Kidney (tissue), 22 donors: ENCODE measurements at places on chromosomes 6 and 20.

- DNase-seq: no peak
These were observed 177.3 kb downstream of the LRFN2 start for GRCh38 chr6:40409716-40410397.

GRCh38 chr6:40799296-40800140 is 212.4 kb upstream of the LRFN2 start:
- no peak for DNase-seq

- no peak for DNase-seq
These were observed at the start of gene VSTM2L for GRCh38 chr20:37902504-37903313. Gene VSTM2L, plus strand, starts transcription at chr20:37903127. Its CDS starts 224 bp downstream, at chr20:37903351.

- no peak for DNase-seq
These were observed 10.4 kb upstream of the CALHM5 start for GRCh38 chr6:116500969-116501433.

GRCh38 chr6:6784514-6785162 is 196.1 kb downstream of the LY86 start:
- DNase-seq: no peak

DNA sequence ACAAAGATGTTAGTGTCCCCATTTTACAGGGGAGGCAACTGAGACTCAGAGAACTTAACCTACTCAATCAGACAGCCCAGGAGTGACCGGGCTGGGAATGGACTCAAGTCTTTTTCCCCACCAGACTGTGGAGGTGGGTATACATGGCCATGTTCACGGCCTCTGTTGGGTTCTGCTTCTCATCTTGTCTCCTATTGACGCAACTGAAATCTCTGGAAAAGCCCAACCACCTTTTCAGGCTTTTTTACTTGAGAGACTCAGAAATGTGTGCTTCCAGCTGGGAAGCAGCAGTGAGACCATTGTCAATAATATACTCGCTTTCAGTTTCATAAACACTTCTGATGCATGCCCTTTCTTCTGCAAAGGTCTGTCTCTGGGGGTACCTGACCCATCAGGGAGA is 70.7 kb downstream of the SOBP start:
- DNase-seq: peak; percentile 14

DNA sequence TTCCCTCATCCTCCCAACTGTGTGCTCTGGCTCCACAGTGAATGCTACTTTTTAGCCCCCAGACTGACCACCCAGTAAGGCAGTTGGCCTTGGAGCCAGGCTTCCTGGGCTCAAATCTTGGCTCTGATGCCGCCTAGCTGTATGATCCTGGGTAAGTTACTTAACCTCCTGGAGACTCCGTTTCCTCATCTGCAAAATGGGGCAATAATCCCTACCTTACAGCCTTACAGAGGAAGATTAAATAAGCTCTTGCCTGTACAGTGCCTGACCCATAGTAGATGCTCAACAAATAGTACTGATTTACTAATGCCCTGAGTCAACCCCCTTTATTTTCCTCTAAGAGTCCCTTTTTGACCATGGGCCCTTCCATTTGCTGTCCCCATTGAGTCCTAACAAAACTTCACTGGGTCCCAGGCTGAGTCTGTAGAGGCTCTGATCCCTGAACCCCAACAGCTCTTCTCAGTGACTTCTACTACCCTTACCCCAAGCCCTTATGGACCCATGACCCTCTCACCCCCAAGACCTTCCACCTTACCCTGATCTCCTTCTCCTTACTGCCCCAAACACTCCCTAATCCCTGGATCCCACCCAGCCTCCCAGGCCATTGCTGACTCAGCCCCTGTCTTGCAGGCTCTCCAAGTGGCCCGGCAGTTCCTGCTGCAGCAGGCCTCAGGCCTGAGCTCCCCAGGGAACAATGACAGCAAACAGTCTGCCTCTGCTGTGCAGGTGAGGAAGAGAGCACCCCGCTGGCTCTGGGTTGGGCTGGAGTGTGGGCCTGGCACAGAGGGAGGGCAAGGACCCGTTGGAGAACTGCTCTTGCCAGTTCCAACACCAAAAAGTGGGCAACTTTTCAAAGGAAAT is 31.4 kb downstream of the FOXP4 start:
- no peak for DNase-seq

DNA sequence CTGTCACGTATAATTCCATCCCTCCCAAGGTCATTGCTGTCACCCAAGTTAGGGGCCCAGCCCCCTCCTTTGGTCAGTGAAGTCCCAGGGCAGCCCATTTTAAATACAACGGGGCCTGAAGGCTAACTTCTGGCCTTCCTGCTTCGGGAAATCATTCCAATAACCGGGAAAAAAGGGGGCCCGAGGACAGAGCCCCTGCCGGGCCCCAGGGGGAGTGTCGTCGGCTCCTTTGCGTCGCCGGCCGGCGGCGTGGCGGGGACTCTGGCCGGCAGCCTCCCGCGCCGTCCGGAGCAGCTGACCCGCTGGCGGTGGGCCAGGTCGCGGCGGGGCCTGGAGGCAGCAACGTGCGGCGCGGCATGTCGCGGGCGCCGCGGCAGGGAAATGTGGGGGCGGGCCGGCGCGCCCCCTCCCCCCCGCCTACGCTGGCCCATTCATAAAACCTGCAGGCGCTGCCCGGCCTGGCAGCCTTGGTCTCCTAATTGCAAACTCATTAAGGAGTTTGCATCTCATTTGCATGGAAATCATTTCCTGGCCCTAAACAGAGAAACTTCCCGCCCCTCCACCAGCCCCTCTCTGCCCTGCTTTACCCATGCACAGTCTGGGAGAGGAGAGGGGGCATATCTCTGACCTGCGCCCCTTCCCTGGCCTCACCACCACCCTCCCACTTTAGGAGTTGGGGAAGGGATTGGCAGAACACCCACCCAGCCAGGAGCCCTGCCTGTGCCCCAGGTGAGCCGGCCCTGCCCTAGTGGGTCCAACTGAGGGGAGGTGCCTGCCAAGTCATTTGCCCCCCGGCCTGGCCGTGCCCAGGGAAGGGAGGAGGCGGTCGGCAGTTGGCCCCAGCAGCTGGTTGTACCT is 50.7 kb downstream of the MRPL14 start:
- peak; percentile 84 for DNase-seq

DNA sequence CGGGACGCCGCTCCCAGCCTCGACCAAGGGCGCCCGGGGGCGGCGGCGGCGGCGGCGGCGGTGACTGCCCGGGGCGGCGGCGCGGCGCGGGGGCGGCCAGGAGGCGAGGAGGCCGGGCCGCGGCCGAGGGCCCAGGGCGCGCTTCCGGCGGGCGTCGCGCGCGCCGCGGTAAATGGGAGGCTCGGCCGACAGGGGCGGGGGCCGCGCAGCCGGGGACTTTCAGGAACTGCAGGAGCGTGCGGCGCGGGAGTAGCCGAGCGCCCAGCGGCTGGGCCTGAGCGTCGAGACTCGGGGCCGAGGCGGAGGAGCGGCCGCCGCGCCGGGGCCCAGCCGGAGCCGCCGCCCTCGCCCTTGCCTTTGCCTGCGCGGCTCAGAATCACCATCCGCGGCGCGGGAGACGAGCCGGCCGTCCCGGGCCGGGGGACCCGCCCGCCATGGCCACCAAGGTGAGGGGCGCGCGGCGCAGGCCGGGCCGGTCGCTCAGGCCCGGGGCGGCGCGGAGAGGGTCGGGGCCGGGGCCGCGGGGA is at the start of gene SNX9:
TSS of gene SNX9 (plus strand) at position 246 of the 527 bp plus-strand sequence. CDS start at position 435, 189 bp downstream.
- DNase-seq: peak; percentile 80

DNA sequence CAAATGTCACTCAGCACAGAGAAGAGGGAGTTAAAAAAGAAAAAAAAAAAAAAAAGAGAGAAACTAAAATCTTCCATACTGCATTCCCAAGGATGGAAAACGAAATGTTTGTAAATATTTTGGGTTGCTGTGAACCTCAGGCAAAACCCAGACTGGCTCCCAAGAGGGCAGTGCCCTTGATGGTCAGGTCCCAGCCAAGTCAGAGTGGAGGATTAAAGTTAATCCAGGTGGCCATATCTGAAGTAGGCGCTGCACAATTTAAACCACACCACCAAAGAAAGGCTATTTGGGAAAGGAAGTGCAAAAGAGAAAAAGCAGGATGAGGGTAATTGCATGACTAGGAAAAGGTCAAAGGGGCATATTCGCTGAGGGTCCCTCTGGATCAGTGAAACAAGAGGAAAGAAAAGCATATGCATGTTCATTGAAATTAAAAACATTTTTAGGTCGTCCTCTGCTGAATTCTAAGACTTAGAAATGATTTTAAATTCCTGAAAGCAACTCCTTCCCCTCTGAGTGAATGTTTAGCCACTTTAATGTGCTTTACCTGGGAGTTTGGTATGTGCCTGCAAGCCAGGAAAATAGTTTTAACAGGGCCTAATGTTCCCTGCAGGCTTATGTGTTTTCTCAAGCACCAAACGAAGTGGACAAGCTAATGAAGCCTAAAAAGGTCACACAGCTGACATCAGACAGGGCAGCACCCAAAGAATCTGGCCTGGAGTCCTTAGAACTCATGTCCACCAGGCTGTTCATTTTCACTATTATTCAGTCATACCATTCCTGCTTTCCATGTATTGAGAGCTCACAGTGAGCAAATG is 159.1 kb downstream of the HACE1 start:
- peak; percentile 76 for DNase-seq

DNA sequence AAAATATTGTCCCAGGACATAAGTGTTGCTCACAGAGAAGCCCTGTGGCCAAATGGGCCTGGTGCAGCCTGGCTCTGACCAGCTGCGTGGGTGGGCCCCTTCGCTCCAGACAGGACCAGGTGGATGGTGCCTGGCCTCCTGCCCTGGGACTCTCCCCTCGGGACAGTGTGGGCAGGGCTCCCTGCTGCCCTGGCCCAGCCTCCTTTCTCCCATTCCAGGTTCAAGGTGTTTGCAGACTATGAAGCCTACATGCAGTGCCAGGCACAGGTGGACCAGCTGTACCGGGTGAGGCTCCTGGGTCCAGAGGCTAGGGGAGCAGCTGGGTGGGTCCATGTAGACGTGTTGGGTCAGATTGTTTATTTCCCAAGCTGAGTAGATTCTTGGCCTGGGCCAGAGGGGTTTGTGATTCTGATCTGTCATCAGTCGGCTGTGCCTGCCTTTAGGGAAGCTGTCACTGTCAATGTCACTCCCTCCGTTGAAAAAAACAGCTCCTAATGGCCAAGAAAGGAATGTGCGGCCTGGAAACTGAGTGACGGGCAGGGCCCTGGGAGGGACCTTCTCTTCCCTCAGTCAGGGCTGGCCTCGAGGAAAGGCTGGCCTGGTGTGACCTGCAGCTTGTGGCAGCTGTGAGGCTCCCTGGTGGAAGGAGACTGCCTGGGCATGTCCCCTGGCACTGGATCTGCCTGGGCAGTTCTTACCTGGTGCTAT is 47.7 kb downstream of the PYGB start:
- no peak for DNase-seq

DNA sequence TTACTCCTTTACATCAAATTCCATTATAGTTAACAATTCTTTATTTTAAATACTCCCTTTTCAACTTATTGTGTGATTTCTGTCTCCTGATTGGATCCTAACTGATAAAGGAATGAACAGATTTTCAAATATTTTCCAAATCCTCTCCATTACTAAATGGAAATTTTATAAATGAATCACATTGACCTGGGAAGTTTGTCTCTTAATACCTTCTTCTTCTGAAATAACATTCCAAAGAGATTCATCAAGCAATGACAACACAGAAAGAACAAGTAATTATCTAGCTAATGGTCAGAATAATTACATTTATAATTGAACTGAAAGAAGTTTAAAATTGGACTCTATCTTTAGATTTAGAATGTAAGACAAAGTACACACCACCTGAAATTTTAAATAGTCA is 515.4 kb upstream of the PTCHD4 start:
- no peak for DNase-seq
